Karpas-422 (cell line): ENCODE measurements at places on chromosomes 6 and 20.
A peak's percentile ranks its signal among the peaks of the same experiment; 100 is the strongest.

GRCh38 chr20:24066076-24066700 is 77.6 kb upstream of the GGTLC1 start:
- no peak for DNase-seq

- DNase-seq: no peak
These were observed 138.0 kb downstream of the NFATC2 start for GRCh38 chr20:51404297-51405060.

DNA sequence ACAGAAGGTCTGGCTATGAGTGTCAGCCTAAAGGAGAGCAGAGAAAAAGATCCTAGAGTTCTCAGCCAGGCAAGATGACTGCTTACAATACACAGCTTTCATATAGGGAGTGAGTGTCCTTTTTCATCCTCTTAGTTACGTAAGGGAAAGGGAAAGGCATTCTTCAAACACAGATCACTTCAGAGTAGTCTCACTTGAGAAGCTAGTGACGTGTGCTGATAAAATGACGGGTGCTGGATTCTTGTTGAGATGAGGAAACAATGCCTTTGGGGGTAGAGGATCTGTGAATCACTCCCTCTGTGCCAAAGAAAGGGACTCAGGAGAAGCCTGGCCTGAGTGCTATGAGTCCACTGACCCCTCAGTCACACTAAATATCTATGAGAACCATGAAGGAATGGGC is 117.3 kb downstream of the QRSL1 start:
- peak; percentile 71 for DNase-seq

- no peak for DNase-seq
These were observed 77.2 kb upstream of the BHLHE23 start for GRCh38 chr20:63083831-63084562.

- DNase-seq: no peak
These were observed 294.5 kb downstream of the ZFAND3 start for GRCh38 chr6:38113825-38114576.

DNA sequence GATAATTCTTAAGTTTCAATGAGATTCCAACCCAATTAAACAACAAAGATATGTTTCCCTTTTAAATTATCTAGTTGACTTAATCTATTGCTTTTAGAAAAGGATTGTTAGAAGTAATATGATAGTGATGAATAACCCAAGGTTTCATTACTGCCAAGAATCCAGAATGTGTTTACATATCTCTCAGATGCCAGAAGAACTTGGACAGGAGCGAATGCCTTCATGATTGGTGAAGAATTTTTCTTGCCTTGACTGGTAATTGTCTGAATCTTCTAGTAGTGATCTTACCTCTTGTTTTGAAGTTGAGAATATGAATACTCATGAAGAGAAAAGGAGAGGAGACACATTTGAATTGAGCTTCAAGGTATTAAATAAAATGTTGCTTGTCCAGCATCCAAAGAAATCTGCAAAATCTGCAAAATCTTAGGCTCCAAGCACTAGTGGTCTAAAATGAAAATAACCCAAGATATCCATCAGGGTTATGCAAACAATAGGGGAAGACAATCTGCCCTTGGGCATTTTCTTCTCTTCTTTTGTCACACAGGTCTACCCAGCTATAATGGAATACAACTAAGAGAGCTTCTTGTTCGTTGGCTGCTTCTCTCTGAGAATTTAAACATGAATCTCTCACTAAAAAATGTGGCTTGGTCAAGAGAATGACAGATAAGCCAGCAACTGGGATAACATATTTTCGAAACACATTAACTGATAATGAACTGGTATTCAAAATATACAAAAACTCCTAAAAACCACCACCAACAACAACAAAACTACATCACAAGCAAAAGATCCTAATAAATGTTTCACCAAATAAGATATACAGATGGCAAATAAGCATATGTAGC is 928.9 kb downstream of the EYS start:
- no peak for DNase-seq

GRCh38 chr20:50870561-50871161 is 60.6 kb downstream of the ADNP start:
- no peak for DNase-seq

GRCh38 chr20:22575087-22575721 is 9.2 kb downstream of the FOXA2 start:
- DNase-seq: no peak

DNA sequence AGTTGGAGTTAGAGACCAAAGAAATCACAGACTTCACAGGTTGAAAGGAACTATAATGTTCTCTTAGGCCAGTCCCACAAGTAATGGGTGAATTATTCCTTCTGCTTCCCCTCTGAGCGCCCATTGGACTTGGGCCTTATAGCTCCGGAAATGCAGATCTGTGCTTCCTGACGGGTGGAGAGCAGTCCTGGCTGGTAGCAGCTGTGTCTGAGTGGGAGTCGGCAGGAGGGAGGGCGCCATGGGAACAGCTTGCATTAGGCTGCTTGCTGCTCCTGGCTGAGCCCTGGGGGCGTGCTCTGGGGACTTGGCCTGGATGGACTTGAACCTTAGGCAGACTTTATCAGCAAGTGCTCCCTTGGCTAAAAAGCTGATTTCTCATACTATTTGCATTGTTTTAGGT is 18.4 kb upstream of the NUP153 start:
- DNase-seq: no peak

DNA sequence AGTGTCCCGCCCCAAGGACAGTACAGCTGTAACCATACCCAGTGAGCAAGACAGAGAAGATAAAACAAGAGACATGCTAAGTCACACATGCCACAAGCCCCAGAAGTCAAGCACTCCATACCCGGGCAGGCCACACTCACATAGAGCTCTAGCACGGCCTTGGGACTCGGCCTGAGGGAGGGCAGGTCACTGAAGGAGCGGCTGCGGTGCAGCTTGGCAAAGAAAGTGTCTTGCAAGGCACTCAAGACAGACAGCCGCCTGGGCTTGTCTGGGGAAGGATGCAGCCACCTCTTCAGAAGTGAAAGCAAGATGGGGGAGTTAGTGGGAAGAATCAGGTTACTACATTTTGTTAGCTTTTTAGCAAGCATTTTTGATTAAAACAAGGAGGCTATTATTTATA is 48.7 kb upstream of the ARMH2 start:
- no peak for DNase-seq

- DNase-seq: no peak
These were observed 12.6 kb downstream of the DUSP22 start for GRCh38 chr6:304833-305370.

DNA sequence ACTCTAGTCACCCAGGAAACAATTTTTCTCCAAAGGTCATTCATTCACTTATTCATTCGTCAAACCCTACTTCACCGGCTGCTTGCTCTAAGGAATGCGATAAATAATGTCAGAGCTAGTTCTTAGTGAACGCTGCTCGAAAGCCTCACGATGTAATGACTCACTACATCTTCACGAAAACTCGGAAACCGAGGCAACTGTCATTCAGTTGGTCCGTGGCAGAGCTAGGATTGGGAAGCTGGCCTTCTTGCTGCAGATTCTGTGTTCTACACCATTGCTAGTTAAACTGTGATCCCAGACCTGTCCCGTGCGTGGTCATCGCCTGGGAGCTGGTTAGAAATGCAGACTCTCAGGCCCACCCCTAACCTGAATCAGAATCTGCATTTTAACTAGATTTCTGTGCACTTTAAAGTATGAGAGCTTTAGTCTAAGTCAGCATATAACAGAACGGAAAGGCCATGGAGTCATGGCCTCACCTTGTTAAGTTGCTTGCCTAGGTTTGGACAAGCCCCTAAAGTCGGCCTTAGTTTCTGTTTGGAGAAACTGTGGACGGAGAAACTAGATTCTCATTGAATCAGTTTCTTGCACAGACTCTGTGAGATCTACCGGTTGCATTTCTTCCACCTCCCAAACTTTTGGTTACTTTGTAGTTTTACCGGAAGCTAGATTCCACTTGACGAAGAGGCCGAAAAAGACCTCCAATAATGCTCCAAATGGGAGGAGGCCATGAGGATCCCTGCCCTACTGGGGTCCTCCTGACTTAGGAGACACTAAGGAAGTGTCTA is 651 bp upstream of the CCND3 start:
- DNase-seq: peak; percentile 45
